ENCODE measurements at places on chromosomes 2 and 18.

DNA sequence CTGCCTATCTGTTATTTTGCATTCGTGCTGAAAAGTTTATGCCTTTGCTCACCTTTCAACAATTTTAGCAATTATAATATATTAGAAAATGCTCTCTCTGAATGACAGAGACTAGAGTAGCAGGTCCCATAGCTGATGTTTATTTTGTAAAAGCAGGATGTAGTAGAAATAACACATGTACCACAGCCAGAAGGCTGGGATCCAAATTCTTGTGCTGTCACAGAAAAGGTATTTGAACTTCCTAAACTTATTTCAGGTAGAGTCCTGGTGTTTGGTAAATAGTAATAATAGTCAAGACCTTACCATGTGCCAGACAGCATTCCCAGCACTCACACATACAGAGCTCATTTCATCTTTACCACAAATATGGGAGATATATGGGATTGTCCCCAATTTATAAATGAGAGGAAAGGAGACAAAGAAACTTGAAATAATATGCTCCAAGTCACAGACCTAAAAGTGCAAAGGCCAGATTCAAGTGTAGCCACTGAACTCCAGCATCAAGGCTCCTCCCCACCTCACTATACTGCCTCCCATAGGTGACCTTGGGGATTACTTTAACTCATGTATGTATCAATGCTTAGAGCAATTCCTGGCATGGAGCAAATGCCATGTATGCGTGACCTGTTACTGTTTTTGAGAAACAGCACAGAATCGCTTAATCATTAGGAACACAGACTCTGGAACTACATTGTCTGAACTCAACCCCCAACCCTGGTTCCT, 284.7 kb upstream of the RAB12 start:
- DNase-seq, result no peak

DNA sequence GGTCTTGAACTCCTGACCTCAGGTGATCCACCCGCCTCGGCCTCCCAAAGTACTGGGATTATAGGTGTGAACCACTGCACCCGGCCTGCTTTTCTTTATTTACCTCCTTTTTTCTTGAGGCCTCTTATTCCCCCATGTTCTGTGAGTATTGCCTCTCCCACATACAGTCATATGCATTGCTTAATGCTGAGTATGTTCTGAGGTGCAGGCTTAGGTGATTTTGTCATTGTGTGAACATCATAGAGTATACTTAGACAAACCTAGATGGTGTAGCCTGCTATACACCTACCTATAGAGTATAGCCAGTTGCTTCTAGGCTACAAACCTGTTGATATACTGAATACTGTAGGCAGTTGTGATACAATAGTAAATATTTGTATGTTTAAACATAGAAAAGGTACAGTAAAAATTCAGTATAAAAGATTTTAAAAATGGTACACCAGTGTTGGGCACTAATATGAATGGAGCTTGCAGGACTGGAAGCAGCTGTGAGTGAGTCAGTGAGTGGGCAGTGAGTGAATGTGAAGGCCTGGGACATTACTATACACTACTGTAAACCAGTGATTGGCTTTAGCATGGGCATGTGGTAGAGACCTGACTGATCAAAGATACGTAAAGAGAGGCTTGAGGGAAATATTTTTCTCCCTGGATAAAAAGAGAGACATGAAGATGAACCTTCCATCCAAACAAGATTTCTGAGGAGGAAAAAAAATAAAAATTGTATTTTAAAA, 17.6 kb downstream of the SLC39A10 start:
- DNase-seq, result no peak

DNA sequence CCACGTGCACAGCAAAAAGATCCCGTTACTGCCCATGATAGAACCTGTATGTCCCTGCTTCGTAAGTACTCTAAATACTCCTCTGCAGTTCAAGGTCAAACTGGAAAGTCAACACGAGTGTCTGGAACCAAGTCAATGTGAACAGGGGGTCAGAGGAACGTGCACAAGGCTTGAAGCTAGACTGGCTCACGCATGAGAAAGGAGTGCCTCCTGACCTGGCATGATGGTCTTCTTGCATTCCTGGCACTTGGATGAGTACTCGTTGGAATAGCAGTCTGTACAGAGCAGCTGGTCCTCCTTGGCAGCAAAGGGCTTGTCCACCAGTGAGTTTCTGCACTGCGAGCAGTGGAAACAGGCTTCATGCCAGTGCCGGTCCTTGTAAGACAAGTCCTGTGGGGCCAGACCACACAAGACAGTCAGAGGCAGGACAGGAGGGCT, 25.5 kb downstream of the FHL2 start:
- DNase-seq, result no peak

GRCh38 chr18:39702888-39703287, 2137.3 kb upstream of the CELF4 start:
- DNase-seq, result no peak

GRCh38 chr2:120607506-120607905, 128.2 kb upstream of the GLI2 start:
- DNase-seq, result no peak

GRCh38 chr2:42752314-42752713, 11.6 kb downstream of the OXER1 start:
- DNase-seq, result no peak

- DNase-seq, result no peak
Measured at GRCh38 chr2:226187156-226187555, 612.5 kb downstream of the IRS1 start.

DNA sequence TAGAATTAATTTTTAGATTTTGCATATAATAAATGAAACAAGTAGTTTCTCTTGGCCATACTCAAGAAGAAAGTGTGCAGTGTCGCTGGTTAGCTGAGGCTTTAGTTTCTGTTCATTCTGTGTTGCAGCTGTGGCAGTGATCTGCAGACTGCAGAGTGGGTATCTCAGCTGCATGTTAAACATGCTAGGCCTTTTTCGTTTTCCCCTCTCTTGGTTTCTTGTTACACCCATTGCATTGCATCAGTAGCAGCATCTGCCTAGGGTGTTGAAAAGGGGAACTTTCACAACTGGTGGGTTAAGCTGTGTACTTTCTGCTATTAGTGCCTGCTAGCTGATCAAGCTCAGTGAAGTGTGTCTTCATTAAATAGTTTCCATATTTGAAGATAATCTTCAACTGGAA, 51.3 kb downstream of the ACSL3 start:
- no peak for DNase-seq

- no peak for DNase-seq
Measured at GRCh38 chr2:85760371-85760770, 6.6 kb downstream of the ATOH8 start.

GRCh38 chr2:70489165-70489564, 64.5 kb downstream of the TGFA start:
- no peak for DNase-seq

GRCh38 chr2:205267323-205267722, 415.0 kb upstream of the NRP2 start:
- no peak for DNase-seq

- no peak for DNase-seq
Measured at GRCh38 chr2:214987261-214987660, 151.2 kb downstream of the ABCA12 start.

GRCh38 chr2:162258169-162258568, 14.9 kb upstream of the FAP start:
- no peak for DNase-seq

GRCh38 chr2:16102976-16103380, 162.6 kb downstream of the MYCN start:
- no peak for DNase-seq

- DNase-seq, result no peak
Measured at GRCh38 chr18:24602201-24602600, 141.8 kb downstream of the HRH4 start.

DNA sequence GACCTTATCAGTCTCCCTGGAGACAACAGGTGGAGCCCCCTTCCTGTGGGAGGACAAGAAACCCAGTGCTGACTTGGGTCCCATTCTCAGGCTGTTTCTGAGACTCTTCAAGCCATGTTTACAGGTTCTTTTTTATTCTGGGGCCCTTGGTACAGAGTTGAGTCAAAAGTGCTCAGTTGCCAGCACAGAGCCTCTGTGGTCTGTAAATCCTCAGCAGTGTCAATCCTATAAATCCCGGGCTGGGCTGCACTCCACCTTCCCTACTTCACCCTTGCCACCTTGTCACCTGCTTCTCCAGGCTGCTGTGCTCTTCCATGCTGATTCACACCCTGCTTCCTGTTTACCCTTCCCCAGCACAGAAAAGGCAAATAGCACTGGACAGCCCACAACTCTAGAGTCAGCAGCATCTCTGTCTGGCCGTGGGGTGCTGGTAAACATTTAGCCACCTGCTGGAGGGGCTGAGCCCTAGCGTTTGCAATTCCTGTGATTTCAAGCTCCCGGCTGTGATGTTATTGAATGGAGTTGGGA, 74.7 kb downstream of the TNFRSF11A start:
- DNase-seq, result no peak
